Activated naive CD4-positive, alpha-beta T cell treated with anti-CD3 and anti-CD28 coated beads, Interleukin-2, amount 50 U/mL, for 72 hours (primary cell): ENCODE measurements at places on chromosomes 5 and 9.

DNA sequence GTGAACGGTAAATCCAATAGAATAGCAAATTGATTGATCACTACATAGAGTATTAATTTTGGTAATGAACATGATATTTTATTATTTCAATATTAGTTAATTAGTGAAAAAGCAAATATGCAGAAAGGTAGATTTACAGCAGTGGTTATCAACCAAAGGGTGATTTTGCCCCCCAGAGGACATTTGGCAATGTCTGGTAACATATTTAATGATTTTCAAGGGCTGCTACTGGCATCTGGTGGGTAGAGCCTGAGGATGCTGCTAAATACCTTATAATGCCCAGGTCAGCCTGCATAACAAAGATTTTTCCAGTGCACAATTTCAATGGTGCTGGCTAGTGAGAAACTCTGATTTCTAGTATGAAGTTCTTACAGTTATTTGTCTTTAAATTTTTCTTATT lies 1313.7 kb downstream of the PTPRD start:
- no peak for DNase-seq

- no peak for DNase-seq
Measured at GRCh38 chr9:74496819-74497747, at the start of gene RORB. Gene RORB, plus strand, starts transcription at chr9:74497335. Its CDS starts 642 bp downstream, at chr9:74497977.

DNA sequence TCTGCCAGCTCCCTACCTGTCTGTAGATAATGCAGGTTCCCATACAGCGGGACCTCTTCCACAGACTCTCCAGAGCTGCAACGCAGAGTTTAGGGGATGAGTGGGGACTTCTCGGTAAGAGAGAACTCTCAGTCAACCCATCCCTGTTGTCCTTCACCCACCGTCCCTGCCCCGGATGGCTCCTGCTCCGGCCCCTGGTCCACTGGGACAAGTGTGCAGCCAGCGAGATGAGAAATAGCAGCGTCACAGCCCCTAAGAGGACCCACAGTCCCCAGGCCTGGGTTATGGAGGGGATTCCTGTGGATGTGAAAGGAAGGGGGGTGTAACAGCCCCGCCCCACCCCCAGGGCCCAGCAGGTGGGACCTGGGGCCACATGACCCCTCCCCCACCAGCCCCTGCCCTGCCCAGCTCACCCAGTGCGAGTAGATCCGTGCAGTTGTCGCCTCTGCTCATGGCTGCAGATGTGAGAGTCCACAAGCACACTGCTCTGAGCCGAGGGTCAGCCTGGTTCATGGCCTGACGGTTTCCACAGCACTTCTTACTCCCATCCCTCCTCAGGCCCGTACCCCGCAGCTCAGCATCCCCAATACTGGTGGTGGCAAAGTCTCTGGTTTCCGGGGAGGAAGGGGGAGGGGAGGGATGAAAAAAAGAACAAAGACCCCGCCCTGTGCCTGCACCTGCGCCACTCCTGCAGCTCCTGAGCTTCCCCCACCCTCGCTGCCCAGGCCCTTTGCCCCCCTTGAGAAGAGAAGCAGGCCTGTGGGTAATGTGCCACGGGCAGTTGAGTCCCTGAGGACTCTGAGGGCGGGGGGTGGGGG lies at the start of gene SIT1:
Gene SIT1 (minus strand): TSS at position 591 of the 818 bp plus-strand sequence. CDS start 78 bp downstream, at position 513.
- peak; percentile 37 for DNase-seq

- peak; percentile 56 for DNase-seq
Measured at GRCh38 chr5:147628058-147628895, 118.4 kb upstream of the DPYSL3 start.

- DNase-seq: no peak
Measured at GRCh38 chr5:61491861-61492260, 159.8 kb downstream of the ZSWIM6 start.

GRCh38 chr9:83533296-83533695 lies 4.9 kb downstream of the FRMD3 start:
- no peak for DNase-seq

DNA sequence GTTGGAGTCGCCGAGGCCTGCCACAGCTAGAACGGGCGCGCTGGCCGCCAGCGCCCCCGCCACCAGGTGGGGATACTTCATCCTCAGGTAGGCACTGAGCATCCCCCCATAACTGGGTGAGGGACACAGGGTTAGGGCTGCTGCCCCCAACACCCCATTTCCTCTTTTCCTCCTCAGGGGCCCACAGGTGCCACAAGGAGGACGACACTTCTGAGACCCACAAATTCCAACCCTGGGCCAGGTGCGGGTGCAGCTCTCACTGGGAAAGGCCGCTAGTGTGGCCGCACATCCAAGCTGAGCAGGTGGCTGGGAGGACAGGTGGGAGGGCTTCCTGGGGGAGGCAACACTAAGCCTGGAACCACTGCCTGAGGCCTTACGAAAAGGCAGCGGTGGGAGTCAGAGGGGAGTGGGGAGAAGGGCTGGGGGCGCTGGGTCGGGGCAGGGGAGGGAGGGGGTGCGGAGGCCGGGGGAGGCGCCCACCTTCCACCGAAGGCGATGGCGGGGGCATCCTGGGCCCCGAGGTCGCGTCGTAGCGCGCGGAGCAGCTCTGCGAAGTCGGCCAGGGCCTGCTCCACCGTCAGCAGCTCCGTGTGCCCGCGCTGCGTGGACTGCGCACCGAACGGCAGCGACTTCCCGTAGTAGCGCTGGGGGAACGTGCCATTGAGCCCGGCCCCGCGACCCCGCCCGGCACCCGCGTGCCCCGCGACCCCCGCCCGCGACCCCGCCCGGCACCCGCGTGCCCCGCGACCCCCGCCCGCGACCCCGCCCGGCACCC lies 961 bp downstream of the DPP7 start:
- DNase-seq: no peak

GRCh38 chr5:39102684-39103155 lies 28.5 kb upstream of the RICTOR start:
- DNase-seq: no peak

DNA sequence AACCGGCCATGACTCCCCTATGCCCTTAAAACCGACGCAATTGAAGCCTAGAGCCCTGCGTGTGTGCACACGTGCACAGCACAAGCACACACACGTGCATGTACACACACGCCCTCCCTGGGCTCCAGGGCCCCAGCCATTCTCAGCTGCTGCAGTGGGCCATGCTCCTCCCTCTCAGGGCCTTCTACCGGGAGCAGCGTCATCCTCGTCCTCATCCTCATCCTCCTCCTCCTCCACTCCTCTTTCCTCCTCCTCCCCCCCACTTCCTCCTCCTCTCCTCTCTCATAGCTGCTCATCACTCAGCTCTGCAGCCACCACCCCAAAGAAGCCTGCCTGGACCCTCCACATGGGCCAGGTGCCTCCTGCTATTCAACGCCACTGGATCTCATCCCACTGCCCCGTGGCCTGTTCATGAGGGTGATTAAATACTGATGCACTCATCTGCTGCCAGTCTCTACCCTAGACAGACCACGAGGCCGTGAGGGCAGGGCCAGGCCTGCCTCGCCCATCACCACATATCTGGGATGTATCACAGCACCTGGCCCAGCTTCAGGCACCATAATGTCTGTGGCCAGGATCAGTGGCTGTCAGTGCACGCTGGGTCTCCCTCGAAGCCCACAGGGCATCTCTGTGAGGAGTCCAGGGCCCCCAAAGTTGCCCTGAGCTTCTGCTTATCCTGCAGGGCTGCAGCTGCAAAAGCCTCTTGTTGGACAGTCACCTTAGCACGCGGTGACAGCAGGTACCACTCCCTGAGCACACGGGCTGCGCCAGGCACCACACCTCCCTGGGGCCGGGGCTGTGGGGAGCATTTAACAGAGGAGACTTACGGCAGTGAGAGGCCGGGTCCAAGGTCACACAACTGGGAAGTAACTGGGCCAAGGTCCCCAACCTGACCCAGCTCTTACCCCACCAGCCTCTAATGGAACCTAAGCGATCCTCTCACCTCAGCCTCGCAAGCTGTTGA lies 9.8 kb downstream of the FAM78A start:
- peak; percentile 43 for DNase-seq

DNA sequence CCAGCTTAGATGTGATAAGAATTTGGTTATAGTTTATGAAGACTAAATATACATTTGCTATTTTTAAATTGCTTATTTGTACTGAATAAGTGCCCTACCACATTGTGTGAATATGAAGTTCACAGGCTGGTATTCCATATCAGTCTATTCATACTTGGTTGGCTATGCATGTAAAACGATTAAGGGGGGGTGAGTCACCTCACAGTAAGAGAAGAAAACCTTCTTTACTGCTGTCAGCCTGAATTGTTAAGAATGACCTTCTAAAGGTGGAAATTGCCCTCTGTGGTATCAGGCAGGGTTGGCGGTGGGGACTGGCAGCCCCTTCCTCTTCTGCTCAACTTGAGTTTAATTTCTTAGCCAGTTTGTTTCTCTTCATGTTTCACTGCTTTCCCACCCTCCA lies 127.0 kb upstream of the RPS23 start:
- DNase-seq: no peak

DNA sequence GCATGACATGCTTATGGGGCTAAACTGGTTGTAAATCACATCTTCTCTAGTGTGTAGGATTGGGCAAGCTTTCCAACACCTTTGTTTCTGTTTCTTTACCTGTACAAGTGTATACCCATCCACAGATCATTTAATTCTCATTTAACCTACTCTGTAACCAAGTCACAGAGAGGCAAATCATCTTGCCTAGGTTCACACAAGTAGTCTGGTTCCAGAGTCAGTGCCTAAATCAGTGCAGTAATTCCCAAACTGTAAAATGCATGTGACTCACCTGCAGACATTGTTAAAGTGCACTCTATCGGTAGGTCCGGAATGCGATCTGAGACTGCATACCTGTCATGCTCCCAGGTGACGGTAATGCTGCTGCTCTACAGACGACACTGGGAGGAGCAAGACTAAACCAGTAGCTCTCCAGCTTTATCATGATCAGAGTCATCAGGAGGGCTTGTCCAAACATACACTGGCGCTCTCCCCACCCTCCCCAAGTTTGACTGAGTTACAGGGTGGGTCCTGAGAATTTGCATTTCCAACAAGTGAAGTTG lies 107.9 kb upstream of the FREM1 start:
- no peak for DNase-seq

GRCh38 chr5:109080481-109080880 lies 329.3 kb downstream of the PJA2 start:
- no peak for DNase-seq

DNA sequence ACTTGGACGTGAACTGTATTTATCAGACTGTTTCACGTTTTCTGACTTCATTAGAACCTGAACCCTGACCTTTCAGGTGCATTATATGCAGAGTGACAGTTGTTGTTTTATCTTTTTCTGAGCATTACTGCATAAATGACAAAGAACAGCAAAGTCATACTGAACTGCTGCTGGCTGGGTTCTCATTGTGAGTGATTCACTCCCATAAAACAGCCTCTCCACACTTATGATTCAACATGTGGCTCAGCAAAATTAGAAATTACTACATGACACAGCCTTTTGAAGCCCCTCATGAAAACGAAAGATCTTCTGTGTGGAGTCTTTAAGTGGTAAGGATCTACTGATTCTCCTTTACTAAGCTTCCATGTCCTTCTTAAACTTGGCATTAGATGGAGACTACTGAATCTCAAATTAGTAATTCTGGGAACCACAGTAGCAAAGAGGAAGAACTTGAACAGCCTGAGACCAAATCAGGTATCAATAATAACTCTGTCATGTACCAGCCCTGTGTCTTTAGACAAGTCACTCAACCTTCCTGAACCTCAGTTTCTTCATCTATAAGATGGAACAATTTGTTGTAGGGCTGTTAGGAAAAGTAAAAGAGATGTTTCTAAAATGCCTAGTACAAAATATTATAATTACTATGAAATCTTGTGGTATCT lies 172.3 kb upstream of the GNA14 start:
- DNase-seq: no peak

- no peak for DNase-seq
Measured at GRCh38 chr5:60978968-60979367, 34.0 kb downstream of the NDUFAF2 start.

DNA sequence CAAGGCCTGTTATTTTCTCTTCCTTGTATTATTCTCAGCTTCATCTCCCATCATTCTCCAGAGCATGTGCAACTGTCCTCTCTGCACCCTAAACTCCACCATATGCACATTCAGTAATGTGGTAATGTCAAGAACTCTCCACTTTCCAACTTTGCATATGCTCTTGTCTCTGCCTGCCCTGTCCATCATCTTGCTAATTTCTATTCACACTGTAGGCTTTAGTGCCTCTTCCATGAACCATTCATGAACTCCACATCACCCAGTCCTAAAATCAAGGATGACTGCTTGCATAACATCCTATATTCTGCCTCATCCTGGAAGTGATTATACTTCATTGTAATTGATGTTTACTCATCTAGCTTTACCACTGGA lies 354.8 kb downstream of the PDE4D start:
- DNase-seq: no peak
